OCI-LY7 (cell line): ENCODE measurements at places on chromosomes 5 and 9.

- DNase-seq, result no peak
These were observed 87.5 kb downstream of the DAB2IP start for GRCh38 chr9:121738968-121739367.

GRCh38 chr9:77021291-77021894 lies 1.9 kb downstream of the FOXB2 start:
- no peak for DNase-seq

GRCh38 chr9:73265876-73266275 lies 114.2 kb downstream of the ANXA1 start:
- no peak for DNase-seq

DNA sequence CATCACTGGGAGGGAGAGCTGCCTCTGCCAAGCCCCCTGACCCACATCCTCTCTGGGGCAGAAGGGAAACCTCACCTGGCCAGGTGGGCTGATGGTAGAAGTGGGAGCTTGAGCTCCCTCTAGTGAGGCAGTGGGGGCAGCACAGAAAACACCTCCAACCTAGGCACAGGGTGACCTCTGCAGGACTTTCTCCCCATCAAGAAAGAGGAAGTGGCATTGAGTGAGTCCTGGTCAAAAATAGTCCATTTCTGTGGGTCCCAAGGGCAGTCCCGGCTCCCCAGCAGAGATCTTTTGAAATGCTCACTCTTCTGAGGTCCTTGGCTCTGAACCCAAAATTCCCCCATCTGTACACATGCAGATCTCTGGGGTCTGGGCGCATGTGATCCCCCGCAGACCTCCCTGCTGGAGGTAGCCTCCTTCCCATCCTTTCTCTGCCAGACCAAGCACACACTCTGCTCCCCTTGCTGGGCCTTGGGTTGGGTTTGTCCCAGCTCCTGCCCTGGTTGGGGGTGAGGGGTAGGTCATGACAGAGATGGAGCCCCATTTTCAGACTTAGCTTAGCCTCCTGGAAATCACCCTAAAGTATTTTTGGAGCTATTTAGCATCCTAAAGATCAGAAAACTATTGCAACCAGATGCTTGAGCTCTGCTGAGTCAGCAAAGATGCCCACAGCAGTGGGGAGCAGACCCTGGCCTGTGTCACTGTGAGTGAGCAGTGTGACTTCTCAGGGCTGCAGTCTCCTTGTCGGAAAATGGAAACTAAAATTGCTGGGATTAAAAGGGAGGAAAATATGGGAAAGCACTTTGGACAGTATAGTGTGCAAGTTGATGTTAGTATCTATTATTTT lies 41.6 kb upstream of the LCP2 start:
- peak; percentile 64 for DNase-seq

- no peak for DNase-seq
These were observed 127.8 kb downstream of the SAXO1 start for GRCh38 chr9:18905028-18905882.

DNA sequence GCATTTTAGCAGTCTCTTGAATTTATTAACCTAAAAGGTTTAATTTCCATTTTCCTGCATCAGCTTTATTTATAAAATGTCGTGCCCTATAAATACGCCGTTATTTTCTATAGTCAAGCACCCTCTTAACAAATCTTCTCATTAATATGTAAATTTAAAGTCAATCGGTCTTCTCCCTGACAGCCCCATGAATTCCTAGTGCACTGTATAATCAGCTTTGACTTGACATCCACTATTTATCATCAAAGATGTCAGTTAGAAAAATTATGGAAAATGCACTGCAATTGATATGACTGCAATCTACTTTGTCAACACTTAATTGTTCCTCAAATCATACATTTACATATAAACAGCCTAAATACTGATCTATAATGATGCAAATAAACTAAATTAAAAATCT lies 83.4 kb downstream of the AP3B1 start:
- DNase-seq, result no peak

- no peak for DNase-seq
These were observed 62.2 kb downstream of the RAD23B start for GRCh38 chr9:107345327-107345726.

DNA sequence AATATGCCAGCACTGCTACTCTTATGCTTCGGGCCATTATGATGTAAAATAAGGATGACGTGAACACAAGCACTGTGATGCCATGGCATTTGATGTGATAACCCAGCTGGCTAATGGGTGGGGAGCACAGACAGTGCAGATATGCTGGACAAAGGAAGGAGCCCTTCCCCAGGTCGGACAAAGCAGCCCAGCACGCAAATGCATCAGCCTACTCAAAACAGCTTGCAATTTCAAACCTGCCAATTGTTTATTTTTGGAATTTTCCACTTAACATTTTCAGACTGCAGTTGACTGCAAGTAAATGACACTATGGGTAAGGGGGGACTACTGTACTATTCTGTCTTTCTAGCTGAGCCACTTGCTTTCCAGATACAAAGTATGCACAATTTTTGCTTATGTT lies 181.3 kb downstream of the DCP2 start:
- no peak for DNase-seq

DNA sequence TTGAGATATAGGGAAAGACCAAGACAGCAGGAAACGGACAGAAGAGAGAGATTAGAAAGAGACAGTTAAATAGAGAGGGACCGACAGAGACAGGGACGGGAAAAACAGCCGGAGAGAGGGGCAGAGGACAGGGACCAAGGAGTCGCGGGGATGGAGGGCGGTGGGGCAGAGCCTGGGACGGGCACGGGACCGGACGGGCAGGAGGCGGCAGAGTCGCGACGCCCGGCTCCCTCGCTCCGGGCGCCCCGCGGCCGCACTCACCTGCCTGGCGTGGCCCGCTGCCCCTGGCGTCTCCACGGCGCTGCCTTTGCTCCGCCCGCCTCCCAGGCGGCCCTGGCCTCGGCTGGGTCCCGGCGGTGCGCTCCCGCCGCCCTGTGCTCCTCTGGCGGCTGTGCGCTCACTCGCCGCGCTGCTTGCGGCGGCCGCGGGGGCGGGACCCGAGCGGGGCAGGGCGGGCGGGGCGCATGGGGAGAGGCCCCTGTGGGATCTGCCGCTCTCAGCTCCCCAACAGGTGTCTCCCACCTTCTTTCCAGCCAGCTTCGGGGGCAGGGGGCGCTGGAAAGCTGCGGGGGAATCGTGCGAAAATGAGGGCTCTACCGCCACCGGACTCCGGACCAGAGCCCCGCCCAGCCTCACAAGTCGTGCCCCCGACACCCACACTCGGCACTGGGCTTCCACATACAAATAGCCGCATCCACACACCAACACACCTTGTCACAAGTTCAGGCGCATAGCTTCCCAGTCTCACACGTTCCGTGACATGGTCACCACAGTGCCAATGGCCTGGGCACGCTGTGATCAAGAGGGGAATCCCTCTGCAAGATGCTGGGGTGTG lies at the start of gene ARID3C:
TSS of gene ARID3C (minus strand) at position 411 of the 835 bp plus-strand sequence. CDS start 1,052 bp downstream, outside the sequence.
- DNase-seq, result no peak

DNA sequence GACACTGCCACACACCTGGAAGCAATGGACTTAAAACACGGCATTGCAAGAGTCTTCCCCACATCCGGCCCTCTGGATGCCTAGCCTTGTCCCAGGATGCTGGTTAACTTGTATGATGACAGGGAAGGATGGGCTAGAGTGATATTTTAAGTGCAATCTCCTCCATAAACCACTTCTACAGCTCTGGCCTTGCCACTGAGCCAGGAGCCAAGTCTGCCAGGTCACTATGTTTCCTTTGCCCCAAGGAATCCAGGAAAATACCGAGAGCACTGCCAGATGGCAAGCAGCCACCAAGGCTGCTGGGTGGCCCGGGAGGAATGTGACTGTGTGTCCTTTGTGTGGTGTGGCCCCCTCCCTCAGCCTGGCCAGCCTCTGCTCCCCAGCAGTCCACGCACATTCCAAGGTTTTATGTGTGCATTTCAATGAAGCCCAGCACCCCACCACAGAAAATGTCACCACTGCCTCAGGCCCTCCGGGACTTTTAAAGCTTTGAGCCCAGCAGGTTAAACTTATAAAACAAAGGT lies 106.0 kb downstream of the FRMD3 start:
- DNase-seq, result no peak

GRCh38 chr5:5719292-5719691 lies 296.8 kb downstream of the ICE1 start:
- DNase-seq, result no peak

DNA sequence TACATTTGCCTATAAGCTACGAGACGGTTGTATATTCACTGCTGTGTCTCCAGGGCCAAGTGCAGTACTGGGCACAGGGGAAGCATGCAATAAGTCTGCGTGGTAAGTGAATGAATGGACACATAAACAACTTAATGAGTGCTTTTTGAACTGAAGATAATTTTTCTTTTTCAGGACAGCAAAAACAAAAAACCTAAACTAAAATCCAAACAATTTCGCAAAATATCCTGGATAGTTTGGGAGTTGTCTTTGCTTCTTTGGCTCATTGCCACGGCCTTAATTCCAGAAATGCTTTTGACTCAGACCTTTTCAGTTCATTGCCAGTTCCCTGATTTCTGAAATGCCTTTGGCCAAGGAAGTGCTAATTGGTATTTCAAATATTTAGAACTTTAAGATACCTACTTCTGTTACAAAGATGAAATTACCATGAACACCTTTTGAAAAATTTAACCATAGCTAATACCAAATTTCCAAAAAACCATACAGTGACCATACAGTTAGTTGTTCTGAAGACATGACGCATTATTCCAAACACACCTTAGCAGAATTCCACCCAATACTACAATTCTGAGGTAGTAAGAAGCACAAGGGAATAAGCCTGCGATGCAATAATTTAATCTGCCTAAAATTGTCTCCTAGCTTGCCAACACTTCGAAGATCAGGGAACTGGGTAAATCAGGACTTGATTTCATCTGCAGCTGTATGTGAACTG lies 42.8 kb downstream of the TEK start:
- DNase-seq, result no peak

GRCh38 chr5:83277154-83277553 lies 194.4 kb upstream of the VCAN start:
- no peak for DNase-seq

- no peak for DNase-seq
These were observed 524.5 kb upstream of the CLINT1 start for GRCh38 chr5:158383486-158383885.

DNA sequence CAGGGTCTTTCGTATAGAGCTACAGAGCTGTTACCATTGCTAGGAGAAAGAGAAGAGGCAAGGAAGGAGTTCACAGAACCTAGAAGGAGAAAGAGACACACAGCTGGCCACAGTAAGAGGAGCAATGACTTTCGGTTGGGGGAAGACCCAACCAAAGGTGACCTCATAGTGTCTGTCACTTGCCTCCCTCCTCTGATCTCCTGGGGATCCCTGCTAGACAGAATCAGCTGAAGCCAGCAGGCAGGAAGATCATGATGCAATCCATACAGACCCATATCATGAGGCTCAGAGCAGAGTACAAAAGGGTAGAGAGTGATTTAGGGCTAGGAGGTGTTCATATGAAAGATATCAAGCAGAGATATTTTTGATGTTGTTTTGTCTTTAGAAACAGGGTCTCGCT lies 26.0 kb upstream of the EPB41L4B start:
- DNase-seq, result no peak

DNA sequence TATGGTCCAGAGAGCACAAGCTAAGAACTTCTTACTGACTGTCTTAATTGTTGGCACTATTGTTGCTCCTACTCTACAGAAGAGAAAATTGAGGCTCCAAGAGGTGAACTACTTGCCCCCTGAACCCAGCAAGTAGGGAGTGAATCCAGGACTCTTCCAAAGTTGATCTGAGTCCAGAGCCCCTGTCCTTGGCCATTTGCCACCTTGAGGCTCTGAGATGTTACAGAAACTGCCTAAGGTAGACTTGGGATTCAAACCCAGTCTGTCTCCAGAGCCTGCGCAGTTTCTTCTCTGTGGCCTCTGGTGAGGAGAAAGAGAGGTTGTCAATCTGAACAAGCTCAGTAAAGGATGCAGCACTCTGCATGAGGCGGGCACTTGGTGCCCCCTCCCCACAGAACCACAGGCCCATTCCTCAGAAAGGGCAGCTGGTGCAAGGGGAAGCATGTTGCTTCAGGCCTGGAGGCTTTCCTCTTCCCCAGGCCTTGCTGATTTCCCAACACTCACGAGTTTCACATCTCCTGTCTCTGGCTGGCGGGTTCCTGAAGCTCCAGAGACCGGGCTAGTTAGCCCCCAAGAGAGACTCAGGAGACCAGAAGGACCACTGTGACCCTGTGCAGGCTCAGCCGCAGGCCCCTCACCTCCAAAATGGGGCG lies 2.9 kb upstream of the LCP2 start:
- DNase-seq, result no peak

DNA sequence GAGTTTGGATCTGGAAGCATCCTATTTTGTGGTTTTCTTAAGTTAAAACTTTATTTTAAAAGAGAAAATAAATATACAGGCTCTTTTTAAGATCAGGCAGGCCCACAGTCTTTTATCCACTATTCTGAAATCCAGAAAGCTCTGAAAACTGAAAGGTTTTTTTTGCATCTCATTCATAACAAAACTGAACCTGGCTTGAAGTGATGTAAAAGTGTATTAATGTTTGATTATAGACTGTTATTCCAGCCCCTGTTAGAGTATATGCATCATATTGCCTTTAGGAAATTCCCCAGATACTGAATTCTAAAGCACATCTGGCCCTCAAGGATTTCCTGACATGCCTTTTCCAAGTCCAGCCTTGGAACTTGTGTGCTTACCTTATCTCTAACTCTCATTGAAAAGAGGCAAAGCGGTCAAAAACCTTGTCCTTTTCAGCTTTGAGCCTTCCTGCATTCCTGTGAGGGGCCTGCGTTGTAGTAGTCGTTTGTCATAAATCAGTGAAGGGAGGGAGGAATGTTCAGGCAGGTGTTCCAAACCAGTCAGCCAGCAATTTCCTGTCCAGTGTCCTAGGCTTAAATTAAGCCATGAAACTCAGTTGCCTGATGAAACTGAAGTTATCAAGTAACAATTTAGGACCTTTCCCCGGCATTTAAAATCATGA lies 110.4 kb downstream of the TLE4 start:
- no peak for DNase-seq

GRCh38 chr5:119792161-119792799 lies 162.9 kb downstream of the FAM170A start:
- no peak for DNase-seq

DNA sequence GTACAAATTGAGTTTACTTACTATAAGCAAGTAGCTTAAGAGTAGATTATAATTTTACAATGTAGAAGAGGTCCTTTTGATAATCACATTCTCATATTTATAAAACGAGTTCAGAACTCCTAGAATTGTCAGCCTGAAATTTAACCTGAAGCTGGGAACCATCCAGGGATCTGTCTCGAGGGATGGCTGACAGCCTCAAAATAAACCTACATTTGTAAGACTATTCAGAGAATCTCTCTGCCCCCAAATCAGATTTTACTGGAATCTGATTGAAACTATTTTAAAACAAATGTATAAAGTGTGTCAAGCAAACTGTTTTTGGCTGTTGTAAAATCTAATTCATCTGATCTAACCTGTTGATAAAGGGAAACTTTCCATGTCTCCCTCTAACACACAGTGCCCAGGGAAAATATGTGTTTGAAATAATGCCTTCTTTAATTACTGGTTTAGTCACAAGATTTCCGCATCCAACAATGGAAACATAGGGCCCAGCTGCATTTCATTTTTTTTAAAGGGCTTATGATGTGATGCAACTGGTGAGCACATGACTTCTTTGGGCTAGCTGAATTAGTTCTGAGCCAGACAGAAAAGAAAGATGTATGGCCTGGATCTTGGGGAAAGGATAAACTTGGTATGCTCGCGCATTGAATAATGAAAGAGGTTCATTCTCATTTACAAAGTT lies 30.3 kb downstream of the SLC25A46 start:
- DNase-seq, result no peak
